Thoracic aorta (tissue), 2 donors: ENCODE measurements at places on chromosomes 3 and 15. TPM values are rescaled to one million over a fixed set of nuclear protein-coding genes. Genes with fewer than 3 reads are reported as not detected.

- H3K27me3 ChIP-seq: no peaks in the 10 kb centered on the region
- H3K27ac ChIP-seq: no peak overlapping the region
- no peaks in the 10 kb centered on the region for H3K36me3 ChIP-seq
- H3K4me1 ChIP-seq: no peaks in the 10 kb centered on the region
- no peak for DNase-seq
Measured at GRCh38 chr3:107250221-107250620, 127.0 kb upstream of the CCDC54 start.

GRCh38 chr3:32945136-32945535 lies 6.3 kb upstream of the CCR4 start:
- H3K27ac ChIP-seq: no peak overlapping the region
- no peaks in the 10 kb centered on the region for H3K4me1 ChIP-seq
- no peaks in the 10 kb centered on the region for H3K27me3 ChIP-seq
- H3K36me3 ChIP-seq: no peaks in the 10 kb centered on the region
- no peak for DNase-seq

GRCh38 chr15:101313041-101313761 lies 18.2 kb upstream of the SNRPA1 start:
- DNase-seq: no peak
- H3K27me3 ChIP-seq: no peaks in the 10 kb centered on the region
- H3K27ac ChIP-seq: no peak overlapping the region
- H3K4me1 ChIP-seq: no peaks in the 10 kb centered on the region
- no peaks in the 10 kb centered on the region for H3K36me3 ChIP-seq

GRCh38 chr3:113247675-113248458 lies 36.5 kb downstream of the BOC start:
- no peaks in the 10 kb centered on the region for H3K27me3 ChIP-seq
- no peak overlapping the region for H3K4me3 ChIP-seq
- no peaks in the 10 kb centered on the region for H3K36me3 ChIP-seq
- H3K4me1 ChIP-seq: peaks cover 30% of the 10 kb centered on the region
- DNase-seq: no peak

GRCh38 chr15:89002281-89002761 lies 85.9 kb upstream of the ABHD2 start:
- no peaks in the 10 kb centered on the region for H3K27me3 ChIP-seq
- no peak for DNase-seq
- peaks cover 5% of the 10 kb centered on the region for H3K4me1 ChIP-seq
- H3K4me3 ChIP-seq: no peak overlapping the region
- no peaks in the 10 kb centered on the region for H3K36me3 ChIP-seq
- H3K27ac ChIP-seq: no peak overlapping the region

- H3K27me3 ChIP-seq: no peaks in the 10 kb centered on the region
- no peaks in the 10 kb centered on the region for H3K36me3 ChIP-seq
Measured at GRCh38 chr15:50260969-50261496, 4.5 kb downstream of the HDC start.

DNA sequence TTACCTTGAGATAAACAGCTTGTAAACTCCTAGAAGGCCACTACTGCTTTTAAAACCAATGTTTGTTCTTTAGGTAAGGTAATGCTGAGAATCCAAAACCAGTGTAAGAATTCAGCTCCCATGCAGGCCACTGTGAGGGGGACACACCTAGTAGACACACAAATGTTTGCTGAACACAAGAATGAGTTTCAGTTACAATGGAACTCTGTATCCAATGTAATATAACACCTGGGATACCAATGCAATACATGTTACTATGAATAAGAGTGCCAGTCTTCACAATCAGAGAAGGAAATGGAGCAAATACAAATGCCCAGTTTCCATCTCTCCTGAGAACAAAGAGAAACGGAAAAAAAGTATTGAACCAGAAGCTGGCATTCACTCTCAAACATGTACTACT lies 65.9 kb downstream of the IGF2BP2 start:
- H3K27me3 ChIP-seq: no peaks in the 10 kb centered on the region
- no peaks in the 10 kb centered on the region for H3K4me1 ChIP-seq
- no peaks in the 10 kb centered on the region for H3K36me3 ChIP-seq
- DNase-seq: no peak

ZKSCAN7 gene
- 5.4 TPM for total RNA-seq

DNA sequence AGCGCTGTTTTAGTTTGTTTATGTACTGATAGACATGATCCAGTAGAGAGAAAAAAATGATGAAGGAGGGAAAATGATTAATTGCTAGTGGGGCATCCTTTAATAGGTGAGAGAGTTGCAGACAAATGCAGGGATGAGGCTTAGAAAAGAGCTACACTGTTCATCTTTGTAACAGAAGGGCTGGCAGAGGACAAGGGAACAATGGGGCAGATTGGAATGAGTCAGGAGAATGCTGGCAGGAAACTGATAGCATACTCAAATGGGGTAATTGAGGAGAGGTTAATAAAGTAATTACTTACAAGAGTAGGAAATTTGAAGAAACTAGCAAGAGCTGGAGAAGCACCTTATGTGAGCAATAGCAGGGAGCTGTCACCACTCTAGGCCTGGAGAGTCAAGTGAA lies 170.9 kb downstream of the OXSM start:
- no peaks in the 10 kb centered on the region for H3K4me1 ChIP-seq
- H3K27ac ChIP-seq: no peak overlapping the region
- H3K4me3 ChIP-seq: no peak overlapping the region
- DNase-seq: no peak

CAND2 gene
- 25.9 TPM for total RNA-seq

DNA sequence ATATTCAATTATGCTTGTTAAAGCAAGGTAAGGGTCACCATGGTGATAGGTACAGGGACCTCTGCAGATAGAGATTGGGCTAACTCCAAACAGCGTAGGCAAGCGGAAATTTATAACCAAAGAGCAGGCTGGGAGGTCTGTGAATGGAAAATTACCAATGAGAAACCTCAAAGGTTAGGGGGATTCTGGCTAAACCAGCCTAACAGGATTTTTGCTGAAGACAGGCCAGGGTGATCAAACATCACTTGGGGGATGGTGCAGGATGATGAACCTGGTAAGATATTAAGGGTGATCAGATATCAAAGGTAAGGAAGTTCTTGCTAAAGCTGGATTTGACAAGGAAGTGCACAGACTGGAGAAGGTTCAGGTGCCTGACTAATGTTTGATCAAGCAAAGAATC lies 35.3 kb upstream of the SNRPN start:
- no peak for DNase-seq
- no peaks in the 10 kb centered on the region for H3K4me1 ChIP-seq
- H3K4me3 ChIP-seq: no peak overlapping the region
- H3K27me3 ChIP-seq: no peaks in the 10 kb centered on the region

GRCh38 chr15:78193731-78194567 lies 40.4 kb downstream of the ACSBG1 start:
- H3K27me3 ChIP-seq: no peaks in the 10 kb centered on the region
- no peak overlapping the region for H3K27ac ChIP-seq
- H3K4me3 ChIP-seq: no peak overlapping the region
- H3K36me3 ChIP-seq: no peaks in the 10 kb centered on the region

MRPL46 gene
- 3.9 TPM for total RNA-seq

DNA sequence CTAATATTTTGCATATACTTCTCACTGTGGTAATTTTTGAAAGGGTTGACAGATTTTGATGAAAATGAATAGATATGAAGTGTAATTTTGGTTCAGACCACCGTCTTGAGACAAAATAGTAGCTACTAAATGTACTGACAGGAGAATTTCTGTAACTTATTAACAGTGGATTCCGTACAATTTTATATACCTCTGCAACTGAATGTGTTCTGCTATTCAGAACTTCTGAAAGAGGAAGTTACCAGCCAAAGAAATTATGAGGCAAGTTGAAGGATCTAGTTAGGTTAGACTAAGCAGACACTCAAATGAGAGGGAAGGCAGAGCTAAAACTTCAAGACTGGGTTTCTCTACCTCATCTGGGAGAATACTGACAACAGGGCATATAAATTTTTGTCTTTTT lies 29.4 kb downstream of the GAP43 start:
- no peak for DNase-seq
- H3K4me1 ChIP-seq: no peaks in the 10 kb centered on the region
- H3K27me3 ChIP-seq: no peaks in the 10 kb centered on the region

DNA sequence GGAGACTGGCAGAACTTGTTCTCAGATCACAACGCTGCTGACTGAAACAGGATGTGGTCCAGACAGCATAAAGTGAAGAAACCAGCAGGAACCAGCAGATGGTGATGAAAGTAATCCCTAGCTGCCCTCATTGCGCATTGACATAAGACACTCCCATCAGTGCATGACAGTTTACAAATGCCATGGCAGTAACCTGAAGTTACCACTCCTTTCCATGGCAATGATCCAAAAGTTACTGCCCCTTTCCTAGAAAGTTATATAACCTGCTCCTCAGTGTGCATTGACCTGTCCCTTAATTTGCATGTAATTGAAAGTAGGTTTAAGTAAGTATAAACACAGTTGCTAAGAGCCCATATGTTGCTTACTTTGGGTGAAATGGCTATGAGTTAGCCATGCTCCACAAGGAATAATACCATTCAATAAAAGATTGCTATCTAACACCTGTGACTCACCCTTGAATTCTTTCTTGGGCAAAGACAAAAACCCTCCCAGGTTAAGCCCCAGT lies 149.1 kb upstream of the CD96 start:
- no peak overlapping the region for H3K27ac ChIP-seq
- H3K36me3 ChIP-seq: no peaks in the 10 kb centered on the region
- no peaks in the 10 kb centered on the region for H3K27me3 ChIP-seq
- no peak for DNase-seq
- H3K4me1 ChIP-seq: no peaks in the 10 kb centered on the region

DNA sequence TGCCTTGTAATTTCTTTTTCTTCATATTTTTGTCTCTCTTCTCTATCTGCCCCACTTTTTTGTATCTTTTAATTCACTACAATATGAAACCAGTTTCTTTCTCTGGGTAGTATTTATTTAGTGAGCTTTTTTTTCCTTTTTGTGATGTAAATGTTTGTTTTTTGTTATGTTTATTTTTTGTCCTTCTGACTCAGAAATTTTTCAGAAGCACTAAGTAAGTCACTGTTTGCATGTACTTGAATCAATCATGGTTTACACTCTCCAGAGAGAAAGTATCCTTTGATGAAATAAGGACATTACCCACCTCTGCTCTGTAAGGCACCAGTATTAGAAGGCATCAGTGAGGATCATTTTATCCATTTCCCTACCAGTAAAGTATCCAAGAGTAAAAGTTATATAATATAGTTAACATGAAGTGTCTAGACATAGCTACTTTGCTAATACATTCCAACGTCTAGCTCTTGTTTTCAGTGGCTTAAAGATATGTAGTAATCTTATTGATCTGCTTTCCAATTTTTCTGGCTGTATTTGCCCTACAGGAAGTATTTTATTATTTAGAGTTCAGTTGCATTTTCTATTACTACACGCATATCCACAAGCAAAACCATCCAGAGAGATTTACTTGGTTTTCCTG lies 25.4 kb downstream of the FILIP1L start:
- no peaks in the 10 kb centered on the region for H3K36me3 ChIP-seq
- H3K4me3 ChIP-seq: no peak overlapping the region
- H3K27me3 ChIP-seq: no peaks in the 10 kb centered on the region
- peaks cover 20% of the 10 kb centered on the region for H3K4me1 ChIP-seq

GRK7 gene
- not detected for total RNA-seq

MKRN2OS gene
- not detected for total RNA-seq

GRCh38 chr3:190124067-190124466 lies 3.4 kb upstream of the P3H2 start:
- H3K4me3 ChIP-seq: no peak overlapping the region
- no peaks in the 10 kb centered on the region for H3K4me1 ChIP-seq
- no peak for DNase-seq

- no peaks in the 10 kb centered on the region for H3K4me1 ChIP-seq
- no peak overlapping the region for H3K27ac ChIP-seq
- no peak for DNase-seq
- no peaks in the 10 kb centered on the region for H3K27me3 ChIP-seq
- no peaks in the 10 kb centered on the region for H3K36me3 ChIP-seq
Measured at GRCh38 chr3:116474032-116474780, 28.9 kb upstream of the LSAMP start.

DNA sequence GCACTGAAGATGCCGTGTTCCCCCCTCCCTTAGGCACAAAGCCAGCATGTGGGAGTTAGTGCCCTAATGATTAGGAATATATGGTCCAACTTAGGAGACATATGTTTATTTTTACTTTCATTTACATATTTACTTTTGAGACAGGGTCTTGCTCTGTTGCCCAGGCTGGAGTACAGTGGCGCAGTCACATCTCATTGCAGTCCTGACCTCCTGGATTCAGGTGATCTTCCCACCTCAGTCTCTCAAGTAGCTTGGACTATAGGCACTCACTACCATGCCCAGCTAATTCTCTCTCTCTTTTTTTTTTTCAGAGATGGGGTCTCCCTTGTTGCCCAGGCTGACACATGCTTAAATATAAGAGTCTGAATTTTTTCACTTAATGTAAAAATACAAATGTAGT lies 51.6 kb upstream of the TBC1D23 start:
- no peak overlapping the region for H3K4me3 ChIP-seq
- no peak overlapping the region for H3K27ac ChIP-seq
- H3K36me3 ChIP-seq: no peaks in the 10 kb centered on the region
- peaks cover 17% of the 10 kb centered on the region for H3K4me1 ChIP-seq

DNA sequence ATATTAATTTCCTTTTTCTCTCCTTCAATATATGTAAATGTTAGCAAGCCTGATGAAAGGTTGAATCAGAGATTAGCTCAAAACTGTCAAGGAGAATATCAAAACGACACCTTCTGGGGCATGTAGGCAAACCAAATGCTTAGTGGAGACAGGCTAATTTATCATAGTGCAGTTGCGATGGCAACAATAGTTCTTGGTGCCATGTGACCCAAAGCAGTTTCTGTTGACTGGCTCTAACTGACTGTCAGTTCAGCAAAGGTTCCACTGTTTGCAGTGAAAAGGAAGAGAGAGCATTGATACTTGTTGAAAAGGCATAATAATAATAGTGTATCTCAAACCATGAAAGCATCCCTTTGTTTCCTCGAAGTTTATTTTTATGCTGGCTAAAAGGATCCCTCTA lies 513.9 kb downstream of the NLGN1 start:
- no peaks in the 10 kb centered on the region for H3K36me3 ChIP-seq
- H3K27ac ChIP-seq: no peak overlapping the region
- no peak for DNase-seq

- peaks cover 37% of the 10 kb centered on the region for H3K4me1 ChIP-seq
- peak overlapping the region; percentile 96 for H3K27ac ChIP-seq
- H3K4me3 ChIP-seq: peak overlapping the region; percentile 98
- no peaks in the 10 kb centered on the region for H3K36me3 ChIP-seq
Measured at GRCh38 chr3:41199866-41200668, 762 bp downstream of the CTNNB1 start.

LRRC49 gene
- total RNA-seq: 8.9 TPM

GRCh38 chr15:68700455-68701123 lies 120.1 kb downstream of the ANP32A start:
- H3K36me3 ChIP-seq: no peaks in the 10 kb centered on the region
- H3K27ac ChIP-seq: peak overlapping the region; percentile 62
- no peak for DNase-seq
- H3K27me3 ChIP-seq: no peaks in the 10 kb centered on the region

GRCh38 chr3:141699897-141700296 lies 38.2 kb upstream of the RNF7 start:
- no peaks in the 10 kb centered on the region for H3K27me3 ChIP-seq
- DNase-seq: no peak
- H3K36me3 ChIP-seq: no peaks in the 10 kb centered on the region
- H3K4me1 ChIP-seq: no peaks in the 10 kb centered on the region
- no peak overlapping the region for H3K4me3 ChIP-seq

ZBBX gene
- not detected for total RNA-seq
